ENCODE measurements at places on chromosomes 7 and 10.

DNA sequence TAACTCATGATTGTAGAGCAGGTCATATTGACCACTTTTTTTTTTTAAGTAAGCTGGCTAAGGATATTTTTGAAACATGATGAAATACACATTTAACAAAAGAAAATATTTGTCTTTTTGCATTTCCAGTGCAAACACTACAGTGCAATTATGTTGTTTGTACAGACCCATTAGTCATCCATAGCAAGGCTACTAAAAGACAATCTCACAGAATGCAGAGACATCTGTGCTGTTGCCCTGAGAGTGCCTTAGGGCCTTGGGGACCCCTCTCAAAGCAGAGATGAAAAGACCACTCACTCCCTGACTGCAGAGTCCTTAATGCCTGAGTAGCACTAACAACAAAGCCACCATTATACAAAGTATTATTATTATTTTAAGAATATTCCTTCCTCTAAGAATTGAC is 104.5 kb downstream of the NRCAM start:
- no peak for DNase-seq

DNA sequence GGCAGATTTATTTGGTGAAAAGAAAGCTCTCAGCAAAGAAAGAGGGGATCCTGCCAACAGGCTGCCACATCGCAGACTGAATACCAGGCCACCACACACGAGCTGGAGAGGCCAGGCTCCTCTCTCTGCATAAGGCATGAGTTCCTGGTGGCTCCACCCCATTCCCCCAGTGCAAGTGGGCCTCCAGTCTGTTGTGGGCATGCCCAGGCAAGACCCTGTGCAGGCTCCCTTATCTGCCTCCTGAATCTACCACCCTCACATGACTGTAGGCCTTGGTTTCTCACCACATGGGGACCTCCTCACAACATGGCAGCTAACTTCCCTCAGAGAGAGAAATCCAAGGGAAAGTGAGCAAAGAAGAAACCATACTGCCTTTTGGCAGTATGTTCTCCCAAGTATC is 26.7 kb upstream of the CUL1 start:
- no peak for DNase-seq

- no peak for DNase-seq
Observed at GRCh38 chr7:99099499-99100077, 44.3 kb downstream of the SMURF1 start.

GRCh38 chr7:83452256-83452655 is 196.7 kb downstream of the SEMA3E start:
- no peak for DNase-seq

DNA sequence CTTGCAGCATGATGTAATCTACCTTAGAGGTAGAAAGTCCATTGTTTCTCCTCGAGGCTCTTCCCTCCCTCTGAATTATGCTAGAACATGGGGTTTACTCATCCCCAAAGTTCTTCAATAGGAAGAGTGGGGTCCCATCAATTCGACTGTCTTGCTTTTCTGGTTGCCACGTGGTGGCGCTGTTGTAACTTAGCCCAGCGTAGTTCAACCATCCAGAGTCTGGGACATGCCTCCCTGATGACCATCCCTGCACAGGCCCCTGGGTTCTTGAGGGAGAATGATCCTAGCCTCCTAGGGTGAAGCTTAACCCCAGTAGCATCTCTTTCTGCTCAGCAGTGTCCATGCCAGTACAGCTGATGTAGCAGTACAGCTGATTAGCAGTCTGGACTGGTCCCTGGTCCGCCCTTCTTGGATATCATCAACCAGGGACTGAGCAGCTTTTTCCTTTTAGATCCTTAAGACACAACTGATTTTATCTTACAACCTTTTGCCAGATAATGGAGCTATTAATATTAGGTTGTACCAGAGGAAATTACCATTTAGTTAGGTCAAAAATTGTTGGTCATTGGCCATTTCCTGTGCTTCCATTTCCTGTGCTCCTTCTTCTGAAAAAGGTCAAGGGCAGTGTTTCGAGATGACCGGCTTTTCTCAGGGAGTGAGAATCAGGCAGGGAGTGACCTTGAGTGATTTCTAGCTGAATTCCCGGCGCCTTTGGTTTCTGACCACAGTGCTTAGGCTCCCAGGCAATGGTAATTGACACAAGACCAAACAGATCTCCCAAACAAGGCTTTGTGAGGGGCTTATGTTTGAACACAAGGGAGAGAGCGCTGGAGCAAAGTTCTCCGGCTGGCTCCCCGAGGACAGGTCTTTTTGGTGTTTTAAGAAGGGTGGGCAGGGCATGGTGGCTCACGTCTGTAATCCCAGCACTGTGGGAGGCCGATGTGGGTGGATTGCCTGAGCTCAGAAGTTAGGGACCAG is 65.4 kb downstream of the TACC2 start:
- no peak for DNase-seq

DNA sequence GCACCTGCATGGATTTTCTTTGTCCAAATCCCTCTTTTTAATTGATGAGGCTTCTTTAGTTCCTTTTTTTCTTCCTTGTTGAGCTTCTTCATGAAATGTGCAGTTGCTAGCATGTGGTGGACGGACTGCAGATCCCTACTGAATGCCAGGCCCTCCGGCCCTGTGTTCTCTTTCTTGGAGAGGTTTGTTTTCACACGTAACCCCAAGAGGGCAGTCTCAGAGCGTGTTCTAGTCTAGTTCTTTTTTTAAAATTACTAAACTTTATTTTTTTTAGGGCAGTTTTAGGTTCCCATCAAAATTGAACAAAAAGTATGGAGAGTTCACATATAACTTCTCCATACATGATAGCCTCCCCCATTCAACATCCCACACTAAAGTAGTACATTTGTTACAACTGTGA is 190.0 kb downstream of the CFTR start:
- no peak for DNase-seq

- DNase-seq, result no peak
Observed at GRCh38 chr7:123242467-123243092, 42.8 kb upstream of the SLC13A1 start.

GRCh38 chr10:89274928-89275327 is 23.4 kb upstream of the LIPA start:
- no peak for DNase-seq

DNA sequence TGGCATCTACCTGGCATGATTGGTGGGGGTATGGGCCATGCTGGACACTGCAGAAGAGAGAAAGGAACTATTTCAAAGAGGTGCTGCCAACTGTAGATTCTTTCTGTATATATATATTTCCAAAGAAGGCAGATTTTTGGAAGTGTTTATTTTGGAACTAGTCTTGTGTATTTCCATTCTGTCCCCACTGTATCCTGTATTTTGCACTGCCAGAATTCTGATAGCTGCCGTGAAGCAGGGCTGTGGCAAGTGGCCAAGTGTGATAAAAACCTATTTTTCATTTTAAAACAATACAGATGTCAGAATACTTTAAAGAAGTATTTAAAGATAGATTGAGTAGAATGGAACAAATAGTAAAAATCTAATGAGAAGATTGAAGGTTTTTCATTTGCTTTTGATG is 17.1 kb downstream of the MCU start:
- DNase-seq, result no peak

DNA sequence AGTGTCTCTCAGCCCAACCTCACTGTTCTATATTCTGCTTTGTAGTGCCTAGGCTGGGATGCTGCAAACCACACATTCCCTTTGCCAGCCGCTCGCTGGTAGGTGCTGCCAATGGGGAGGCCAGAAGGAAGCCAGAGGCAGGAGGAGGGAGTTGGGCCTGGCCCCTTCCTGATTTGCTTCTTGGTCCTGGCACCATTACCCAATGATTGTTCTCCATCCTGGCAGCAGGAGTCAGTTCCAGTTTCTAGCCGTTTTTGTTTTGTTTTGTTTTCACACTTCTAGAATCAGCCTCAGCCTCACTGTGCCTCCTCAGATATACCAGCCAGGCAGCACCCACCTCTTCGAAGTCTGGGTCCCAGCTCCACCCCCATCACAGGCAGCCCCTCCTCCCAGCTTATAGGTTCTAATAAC is 27.4 kb upstream of the LOXL4 start:
- no peak for DNase-seq

- no peak for DNase-seq
Observed at GRCh38 chr10:17751781-17752445, at the start of gene TMEM236. TMEM236 (plus strand) TSS chr10:17752201; CDS start chr10:17752296, 95 bp downstream.

- no peak for DNase-seq
Observed at GRCh38 chr10:15237351-15237750, 68.9 kb upstream of the NMT2 start.

GRCh38 chr10:109647627-109648026 is 275.7 kb downstream of the XPNPEP1 start:
- DNase-seq, result no peak
